ENCODE measurements at places on chromosomes 7 and 10.

DNA sequence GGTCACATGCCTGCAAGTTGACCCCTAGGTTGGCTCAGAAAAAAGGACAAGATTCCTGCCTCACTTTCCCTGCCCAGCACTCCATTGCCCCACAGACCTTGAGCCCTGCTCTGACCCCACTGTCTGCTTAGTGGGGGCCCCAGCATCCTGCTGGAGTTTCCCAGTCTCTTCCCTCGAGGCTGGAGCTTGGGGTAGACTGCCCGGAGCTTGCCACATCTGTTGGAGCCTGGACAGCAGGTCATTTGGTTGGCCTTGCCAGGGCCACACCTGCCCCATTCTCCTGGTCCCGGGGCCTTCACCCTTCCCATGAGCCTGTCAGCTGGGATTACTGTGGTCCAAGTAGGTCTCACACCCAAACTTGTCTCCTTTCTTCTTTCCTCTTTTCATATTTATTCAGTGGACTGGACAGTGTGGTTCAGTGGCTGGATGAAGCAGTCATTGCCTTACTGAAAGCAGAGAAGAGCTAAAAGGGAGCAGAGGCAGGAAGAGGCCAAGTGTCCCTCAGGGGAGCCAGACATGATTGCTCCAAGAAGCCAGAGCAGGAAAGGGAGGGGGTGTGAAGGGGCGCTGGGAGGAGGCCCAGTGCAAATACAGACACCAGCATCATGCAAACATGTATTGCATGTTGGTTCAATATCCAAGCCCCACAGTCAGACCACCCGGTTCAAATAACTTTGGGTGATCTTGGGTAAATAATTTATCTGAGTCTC is 56.2 kb upstream of the CACUL1 start:
- DNase-seq = no peak

DNA sequence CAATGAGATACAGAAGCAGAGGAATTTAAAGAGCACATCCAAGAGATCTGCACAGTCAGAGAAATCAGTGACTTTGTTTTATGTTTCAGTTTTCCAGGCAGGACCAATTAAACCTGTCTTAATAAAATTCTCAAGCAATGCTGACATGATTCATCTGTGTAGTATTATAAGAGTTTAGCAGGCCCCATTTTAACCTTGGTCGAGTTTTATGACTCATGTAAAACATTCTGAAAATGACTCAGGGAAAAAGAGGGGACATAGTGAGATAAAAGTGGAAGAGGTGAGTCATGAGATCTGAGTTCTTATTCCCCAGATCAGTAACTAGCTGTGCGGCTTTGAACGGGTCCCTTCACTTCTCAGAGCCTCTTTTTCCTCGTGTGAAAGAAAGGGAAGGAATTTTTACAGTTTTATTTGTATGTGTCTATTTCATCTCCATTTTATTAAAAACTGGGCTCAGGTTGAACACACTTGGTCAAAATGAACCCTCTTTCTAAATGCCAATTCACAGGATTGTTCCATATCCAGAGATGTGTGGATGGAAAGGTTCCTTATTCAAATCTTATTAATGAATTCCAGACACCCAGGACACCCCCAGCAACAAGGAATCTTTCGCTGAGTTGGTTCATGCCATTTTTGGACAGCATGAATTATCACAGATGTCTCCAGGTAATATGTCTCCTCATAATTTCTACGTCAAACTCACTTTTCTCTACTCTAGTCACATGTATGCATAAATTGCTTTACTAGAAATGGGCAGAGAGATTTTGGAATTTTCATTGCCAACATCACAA is 143.2 kb downstream of the JAZF1 start:
- peak; percentile 12 for DNase-seq

DNA sequence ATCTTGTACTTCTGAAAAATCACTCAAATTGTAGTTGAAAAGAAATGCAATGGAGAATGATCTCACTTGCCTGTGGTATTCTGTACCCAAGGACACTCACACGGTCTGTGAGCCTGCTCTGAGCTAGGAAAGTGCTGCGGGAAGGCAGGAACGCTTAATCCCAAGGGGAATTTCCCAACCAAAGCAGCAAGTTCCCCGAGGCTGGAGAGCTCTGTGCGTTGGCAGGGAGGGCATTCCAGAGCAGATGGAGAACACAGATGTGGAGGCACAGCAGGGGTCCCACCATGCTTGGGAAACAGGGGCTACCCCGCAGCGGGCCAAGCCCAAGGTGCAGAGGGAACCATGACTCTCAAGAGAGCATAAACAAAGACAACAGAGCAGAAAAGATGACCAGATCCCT is 13.6 kb downstream of the SVIL start:
- no peak for DNase-seq

- no peak for DNase-seq
Measured at GRCh38 chr7:104962781-104963180, 51.2 kb upstream of the KMT2E start.

- peak; percentile 44 for DNase-seq
Measured at GRCh38 chr10:5888843-5889623, 660 bp downstream of the ANKRD16 start.

GRCh38 chr10:130387936-130388580 is 251.9 kb downstream of the GLRX3 start:
- no peak for DNase-seq

- no peak for DNase-seq
Measured at GRCh38 chr10:74652664-74653063, 173.7 kb upstream of the KAT6B start.

DNA sequence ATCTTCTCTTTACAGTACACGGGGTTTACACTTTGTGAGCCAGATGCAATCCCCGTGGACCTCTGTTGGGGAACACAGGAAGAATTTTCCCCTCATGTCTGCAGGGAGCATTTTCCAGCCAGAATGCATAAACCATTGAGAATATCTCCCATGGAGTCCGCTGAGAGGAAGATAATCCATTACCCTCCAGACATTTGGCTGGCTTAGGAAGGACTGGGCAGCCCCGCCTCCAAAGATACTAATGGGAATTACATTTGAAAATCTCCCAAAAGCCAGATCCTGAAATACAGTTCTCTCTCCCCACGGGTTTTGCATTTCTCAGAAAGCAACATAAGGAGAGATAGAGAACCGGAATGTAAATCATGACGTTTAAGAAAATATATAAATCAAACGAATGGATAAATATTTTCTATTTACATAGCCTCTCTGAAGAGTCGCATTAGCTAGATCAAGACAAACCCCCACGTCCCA is 53.5 kb downstream of the TRIL start:
- DNase-seq = no peak

- DNase-seq = no peak
Measured at GRCh38 chr7:43010061-43010460, 77.9 kb downstream of the MRPL32 start.

- no peak for DNase-seq
Measured at GRCh38 chr10:89283936-89284475, 17.8 kb upstream of the IFIT2 start.

Data from stimulated activated CD4-positive, alpha-beta T cell treated with anti-CD3 and anti-CD28 coated beads, Interleukin-2, amount 100 ng/mL, for 24 hours (primary cell).